ENCODE measurements at places on chromosomes 1 and 21.

GRCh38 chr1:19472174-19472573, 13.2 kb downstream of the CAPZB start:
- DNase-seq = no peak

- DNase-seq = no peak
Observed at GRCh38 chr1:178258536-178258935, 164.6 kb downstream of the RASAL2 start.

DNA sequence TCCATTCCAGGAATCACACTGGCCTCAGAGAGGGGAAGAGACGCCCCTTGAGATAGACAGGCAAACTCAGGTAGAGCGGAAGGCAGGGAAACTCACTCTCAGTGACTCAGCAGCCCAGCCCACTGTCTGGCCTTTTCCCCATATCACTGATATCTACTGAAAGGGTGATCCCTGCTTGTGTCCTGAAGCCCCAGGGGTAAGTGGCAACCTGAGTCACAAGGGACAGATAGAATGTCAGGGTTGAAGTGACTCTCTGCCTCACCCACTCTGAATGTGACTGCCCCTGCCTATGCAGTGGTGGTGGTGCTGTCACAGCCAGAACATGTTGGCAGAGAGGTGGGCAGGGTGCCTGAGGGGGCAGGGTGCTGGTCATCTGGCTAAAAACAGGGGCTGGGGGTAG, 157.5 kb upstream of the FGGY start:
- DNase-seq = no peak

DNA sequence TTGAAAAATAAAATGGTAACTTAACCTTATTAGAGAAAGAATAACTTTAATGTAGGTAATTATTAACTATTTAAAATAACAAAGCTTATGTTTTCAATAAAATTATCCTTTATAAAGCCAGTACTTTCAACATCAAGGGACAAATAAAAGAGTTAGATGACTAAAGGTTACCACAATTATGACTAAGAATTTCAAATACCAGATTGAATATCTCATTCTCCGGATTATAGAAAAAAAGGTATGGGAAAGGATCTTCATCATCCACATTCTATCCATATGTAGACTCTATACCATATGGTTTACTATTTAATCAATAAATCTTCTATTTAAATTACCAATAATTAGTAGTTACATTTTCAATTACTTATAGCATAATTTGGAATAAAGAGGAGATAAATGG, 62.8 kb downstream of the TOR3A start:
- no peak for DNase-seq

GRCh38 chr1:9845914-9846313, 22.1 kb upstream of the CLSTN1 start:
- DNase-seq = no peak

DNA sequence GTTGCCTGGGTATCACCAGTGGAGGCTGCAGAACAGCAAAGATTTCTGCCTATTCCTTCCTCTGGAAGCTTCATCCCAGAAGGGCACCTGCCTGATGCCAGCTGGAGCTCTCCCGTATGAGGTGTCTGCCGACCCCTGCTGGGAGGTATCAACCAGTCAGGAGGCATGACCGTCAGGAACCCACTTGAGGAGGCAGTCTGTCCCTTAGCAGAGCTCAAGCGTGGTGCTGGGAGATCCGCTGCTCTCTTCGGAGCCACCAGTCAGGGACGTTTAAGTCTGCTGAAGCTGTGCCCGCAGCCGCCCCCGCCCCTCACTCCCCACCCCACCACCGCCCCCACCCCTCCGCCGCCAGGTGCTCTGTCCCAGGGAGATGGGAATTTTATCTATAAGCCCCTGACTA, 23.1 kb upstream of the HFM1 start:
- DNase-seq = no peak

GRCh38 chr1:103492003-103492625, 33.4 kb upstream of the RNPC3 start:
- DNase-seq = no peak

DNA sequence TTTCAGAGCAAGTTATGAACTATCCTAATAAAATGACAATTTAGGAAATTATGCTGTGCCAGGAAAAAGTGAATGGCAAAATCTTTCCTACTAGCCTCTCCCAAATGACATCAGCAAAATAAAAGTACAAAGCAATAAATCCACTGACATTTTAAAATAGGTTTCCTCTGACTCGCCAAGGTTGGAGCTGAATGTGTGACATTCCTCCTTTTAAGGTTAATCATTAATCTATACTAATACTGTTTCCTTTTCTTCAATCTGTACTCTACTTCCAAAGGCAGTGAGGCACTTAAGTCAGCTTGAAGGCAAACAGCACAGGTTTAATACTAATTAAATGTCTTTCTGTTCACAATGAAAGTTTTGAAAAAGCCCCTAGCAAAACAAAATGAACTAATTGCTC, 15.7 kb downstream of the RNF19B start:
- no peak for DNase-seq

DNA sequence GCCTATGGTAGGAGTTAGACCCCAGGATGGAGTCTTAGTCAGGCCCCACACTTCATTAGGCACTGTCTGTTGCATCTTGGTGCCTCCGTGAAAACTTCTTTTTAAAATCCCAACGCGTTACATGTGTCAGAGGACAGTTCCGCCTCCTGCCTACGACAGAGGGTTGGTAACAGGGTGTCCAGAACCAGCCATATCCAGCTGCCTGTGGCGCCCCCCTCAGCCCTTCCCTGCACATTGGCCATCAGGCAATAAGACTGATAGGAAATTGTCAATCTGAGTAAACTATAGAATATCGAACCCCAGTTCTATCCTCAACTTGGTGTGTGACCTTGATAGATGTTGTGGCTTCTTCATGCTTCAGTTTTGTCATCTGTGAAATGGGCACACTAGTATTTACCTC, 108.6 kb upstream of the CSF3R start:
- no peak for DNase-seq

DNA sequence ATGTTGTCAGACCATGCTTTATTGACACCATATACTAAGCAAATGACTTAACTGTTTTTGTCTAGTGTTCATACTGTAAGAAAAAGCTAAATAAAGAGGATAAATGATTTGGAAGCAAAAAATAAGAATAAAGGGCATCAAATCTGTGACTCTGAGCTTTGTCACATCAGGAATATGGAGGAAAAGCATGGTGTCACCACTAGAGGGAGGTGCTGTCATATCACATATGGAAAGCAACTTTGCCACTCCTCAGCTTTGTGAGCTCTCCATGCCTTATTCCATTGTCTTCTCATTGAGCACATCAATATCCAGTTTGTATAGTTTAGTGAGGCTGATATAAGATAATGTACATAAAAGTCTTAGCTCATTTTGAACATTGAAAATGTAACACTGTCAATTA, 20.8 kb upstream of the GBP1 start:
- no peak for DNase-seq

GRCh38 chr21:15062606-15062965, 2.2 kb downstream of the NRIP1 start:
- DNase-seq = no peak

- DNase-seq = no peak
Observed at GRCh38 chr1:114215436-114215835, 61.8 kb upstream of the SYT6 start.

GRCh38 chr21:15422783-15423182, 307.0 kb upstream of the USP25 start:
- DNase-seq = no peak

GRCh38 chr21:35164971-35165483, 115.9 kb upstream of the RUNX1 start:
- no peak for DNase-seq

DNA sequence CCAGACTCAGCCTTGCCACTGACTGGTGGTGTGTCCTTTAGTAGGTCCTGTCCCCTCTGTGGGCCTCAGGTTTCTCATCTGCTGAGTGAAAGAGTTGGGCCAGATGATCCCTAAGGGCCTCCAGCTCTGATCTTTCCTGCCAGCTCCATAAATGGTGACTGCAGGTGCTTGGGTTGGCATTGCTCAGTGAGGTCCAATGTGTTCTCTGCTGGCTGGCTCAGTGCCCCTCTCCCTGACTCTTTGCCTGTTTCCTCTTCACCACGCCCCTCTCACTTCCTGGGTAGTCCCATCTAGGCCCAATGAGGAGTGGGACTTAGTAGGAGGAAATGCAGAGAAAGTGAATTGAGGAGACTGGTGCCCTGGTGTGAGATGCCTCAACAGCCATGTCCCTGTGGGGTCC, 36.6 kb downstream of the UBE2T start:
- no peak for DNase-seq

GRCh38 chr1:14824314-14824915, 225.9 kb downstream of the KAZN start:
- DNase-seq = no peak

GRCh38 chr21:45972353-45972715, 9.2 kb upstream of the COL6A1 start:
- DNase-seq = no peak

DNA sequence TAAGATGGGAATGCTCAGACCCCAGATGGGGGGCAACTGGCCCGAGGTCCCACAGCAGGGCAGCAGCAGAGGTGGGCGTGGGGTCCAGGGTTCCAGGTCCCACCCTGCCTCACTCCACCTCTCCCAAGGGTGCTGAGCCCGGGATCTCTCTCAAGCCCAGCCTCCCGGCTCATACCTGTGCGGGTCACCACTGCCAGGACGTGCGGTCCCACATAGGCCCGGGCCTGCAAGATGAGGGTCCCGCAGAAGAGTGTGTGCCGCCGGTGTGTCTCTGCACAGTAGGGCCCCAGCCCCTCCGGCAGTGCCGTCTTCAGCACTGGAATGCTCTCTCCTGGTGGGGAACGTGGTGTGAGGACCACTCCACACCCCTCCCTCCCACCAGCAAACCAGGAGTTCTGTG, 14.9 kb downstream of the ATP13A2 start:
- no peak for DNase-seq

DNA sequence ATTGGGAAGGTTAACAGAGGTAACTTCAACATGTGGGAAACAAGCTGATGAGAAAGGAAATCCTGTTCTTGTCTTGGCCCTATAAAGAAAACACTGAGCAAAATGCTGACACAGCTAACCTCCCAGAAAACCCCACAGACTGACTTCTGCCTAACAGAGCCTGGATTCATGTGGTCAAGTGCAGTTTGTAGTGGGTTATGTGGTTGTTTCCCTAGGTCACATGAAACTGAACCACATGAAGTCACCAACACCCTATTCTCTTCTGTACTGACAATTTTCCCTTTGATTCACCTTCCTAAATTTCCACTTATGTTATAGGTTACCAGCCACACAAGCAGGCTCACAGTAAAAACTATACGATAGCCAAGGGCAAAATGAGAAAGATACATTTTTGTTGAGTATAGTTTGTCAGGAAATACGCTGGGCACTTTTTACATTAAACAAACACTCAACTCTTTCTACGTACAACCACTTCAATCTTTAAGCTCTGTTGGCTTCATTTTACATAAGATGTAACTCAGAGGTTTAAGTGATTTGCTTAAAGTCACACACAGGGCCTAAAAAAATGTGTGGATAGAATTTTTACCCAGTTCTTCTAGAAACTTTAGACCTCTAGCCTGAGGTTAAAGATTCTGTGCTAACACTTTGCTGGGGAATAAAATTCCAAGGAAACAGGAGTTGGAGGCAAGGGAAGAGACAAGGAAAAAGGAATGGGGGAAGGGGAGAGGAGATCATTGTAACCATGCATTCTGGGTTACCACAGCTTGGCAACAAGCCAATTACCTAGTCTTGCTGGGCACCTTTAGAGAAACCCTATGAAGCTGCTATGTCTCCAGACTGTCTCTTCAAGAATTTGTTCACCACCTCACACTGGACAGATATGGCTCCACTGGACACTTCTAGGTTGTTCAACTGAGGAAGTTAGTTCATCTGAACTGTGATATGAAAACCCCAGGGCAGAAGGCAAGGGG, 601.6 kb upstream of the USP24 start:
- no peak for DNase-seq

DNA sequence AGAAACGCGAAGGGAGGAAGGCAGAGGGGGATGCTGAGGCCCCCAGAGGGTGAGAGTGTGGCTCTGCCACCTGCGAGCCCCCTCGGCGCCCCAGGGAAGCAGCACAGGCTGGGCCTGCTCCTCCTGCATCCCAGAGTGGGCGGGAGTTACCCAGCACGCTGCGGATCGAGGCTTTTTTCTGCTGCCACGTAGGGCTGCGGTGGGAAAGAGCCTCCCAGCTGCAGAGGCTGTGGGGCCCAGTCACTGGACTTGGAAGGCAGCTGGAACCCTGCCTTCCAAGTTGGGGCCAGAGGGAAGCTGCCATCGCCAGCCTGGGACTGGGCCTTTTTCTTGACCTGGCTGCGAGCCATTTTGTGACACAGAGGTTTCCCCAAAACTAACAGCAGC, 2.3 kb upstream of the GRIK3 start:
- no peak for DNase-seq
